ENCODE measurements at places on chromosomes 2 and 18.
A peak's percentile ranks its signal among the peaks of the same experiment; 100 is the strongest.

- DNase-seq: peak; percentile 19
Measured at GRCh38 chr2:234587341-234588053, 90.6 kb upstream of the ARL4C start.

- DNase-seq: no peak
Measured at GRCh38 chr18:24913507-24914170, 438.3 kb downstream of the ZNF521 start.

DNA sequence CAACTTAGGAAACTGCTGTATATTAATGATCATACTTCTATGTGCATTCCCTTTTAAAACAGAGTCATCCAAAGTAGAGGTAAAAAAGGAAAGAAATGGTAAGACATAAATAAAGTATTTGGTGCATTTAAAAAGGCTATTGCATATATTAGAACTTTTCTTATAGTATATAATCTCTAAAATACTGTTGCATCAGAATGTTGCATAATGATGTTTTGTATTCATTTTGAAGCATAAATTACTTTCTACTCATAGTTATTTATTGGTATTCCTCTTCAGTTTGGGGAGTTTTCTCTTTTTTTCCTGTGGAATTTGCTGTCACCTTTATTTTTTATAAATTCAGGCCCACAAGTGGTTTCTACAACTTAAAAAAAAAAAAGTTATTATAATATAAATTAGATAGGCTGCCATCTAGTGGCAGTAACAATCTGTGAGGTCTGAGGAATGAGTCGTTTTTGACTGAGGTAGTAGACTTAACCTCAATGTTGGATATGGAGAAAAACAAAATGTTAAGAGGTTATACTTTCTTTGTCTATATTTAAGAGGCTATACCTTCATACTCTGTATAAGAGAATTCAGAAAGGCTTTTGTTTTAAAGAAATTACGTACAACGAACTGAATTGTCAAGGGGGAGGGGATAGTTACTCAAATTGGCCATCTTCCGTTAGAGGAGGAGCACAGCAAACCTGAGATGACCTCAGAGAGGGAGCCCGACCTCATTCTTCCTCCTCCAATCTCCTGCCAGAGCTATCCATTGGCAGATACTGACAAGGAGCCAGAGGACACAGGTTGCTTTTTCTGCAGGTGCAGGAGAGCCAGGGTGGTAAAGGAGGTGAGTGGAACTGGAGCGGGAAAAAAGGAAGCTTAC is 23.8 kb downstream of the ANKAR start:
- DNase-seq: no peak

- no peak for DNase-seq
Measured at GRCh38 chr2:162704496-162704895, 134.1 kb downstream of the KCNH7 start.

DNA sequence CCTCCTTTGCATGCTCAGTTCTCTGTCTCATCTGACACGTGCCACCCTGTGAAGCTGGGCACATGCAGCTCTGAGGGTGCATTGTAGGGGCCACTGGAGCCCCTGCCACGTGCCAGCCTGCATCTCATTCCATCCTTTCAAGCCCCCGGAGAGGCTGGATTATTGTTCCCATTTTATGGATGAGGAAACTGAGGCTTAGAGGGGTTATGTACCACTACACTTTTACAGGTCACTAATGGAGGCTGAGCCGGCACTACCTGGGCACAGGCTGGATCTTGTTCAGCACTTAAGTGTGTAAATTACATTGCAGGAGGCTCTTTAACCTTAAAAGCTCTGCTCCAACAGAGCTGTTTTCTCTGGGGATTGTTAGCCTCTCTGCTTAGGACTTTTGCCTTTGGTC is 47.5 kb downstream of the KCNIP3 start:
- no peak for DNase-seq

DNA sequence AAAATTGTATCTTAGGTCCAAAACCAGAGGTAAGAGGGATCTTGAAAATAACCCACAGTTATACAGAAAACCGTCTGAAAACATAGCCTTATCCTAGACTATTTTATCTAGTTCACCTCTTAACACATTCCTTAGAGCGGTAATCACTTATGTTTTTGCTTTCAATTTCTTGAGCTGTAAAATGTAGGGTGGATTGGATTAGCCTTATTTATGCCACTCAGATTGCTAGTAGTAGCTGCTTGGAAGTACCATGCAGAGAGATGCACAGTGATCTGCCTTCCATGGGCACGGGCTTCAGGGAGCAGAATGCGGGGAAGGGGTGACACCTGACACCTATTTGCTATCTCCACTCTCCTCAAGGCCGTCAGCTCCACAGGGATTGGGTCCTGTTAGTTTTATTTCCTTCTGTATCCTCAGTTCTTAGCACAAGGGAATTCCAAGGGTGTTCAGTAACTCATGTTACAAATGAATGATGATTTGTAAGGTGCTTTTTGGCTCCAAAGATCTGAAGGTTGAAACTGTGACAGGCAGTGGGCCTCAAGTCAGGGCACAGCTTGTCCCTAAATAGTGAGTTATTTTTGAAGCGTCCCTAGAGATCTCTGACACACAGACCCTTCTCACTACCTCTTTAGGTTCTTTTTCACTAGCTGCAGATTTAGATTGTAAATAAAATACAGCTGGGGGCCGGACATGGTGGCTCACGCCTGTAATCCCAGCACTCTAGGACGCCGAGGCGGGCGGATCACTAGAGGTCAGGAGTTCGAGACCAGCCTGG is 64.0 kb upstream of the PMAIP1 start:
- peak; percentile 46 for DNase-seq

GRCh38 chr2:150480241-150480640 is 7.2 kb downstream of the RND3 start:
- no peak for DNase-seq

GRCh38 chr2:15892151-15892880 is 48.0 kb upstream of the MYCN start:
- no peak for DNase-seq

DNA sequence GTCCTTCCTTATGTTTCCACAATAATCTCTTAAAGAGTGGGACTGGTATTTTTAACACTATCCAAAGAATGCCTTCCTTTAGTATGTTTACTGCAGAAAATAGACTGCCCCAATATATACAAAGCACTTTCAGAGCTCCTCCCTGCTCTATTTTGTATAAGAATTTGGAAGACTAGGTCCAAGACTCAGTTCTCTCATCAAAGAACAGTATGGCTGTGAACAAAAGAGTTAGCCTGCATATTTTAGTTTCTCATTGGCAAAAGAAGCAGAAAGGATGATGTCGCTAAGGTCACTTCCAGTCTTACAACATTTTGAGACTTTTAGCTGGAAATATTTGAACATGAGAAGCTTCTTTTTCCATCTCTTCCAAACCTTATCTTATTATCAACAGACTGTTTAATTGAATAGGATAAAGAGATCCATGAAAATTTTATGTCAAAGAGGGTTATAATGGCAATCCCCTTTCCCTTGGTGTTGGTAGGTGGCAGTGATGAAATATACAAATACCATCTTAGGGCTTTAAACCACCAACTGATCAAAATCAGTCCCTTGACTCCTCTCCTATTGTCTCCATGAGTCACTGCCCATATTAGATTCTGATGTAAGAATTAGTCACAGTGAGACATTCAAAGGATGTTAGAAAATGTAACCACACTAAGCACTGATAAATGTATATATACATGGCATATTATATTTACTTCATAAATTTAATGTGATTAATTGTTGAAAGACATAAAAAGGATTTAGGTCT is 266.9 kb upstream of the DSEL start:
- DNase-seq: no peak

DNA sequence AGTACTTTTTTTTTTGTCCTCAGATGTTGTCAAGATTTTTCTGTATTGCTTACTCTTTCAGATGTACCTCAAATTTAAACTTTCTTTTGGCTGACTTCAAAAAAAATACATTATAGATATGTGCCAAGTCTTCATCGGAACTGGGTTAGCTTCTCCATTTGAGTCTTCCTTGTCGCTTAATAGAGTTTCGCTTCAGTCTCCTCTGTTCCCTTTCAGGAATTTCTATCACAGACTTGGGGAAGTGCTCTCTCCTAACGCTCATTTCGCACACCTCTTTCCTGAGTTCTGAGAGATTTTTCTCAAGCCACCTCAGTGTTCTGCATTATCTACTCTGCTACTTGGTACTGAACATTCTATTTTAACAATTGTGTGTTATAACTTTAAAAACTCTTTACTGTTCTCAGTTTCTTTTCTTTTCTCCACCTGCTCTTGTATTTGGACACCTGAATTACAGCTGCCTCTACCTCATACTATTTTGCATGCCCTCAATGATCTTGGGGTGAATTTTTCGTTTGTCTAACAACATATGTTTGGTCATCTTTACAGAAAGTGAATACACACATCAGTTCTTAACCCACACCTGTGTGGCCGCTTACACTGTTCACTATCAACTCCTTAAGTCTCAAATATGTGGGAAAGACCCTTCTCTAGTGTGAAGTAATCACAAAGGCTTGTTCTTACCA is 16.5 kb downstream of the PTPN2 start:
- DNase-seq: no peak

DNA sequence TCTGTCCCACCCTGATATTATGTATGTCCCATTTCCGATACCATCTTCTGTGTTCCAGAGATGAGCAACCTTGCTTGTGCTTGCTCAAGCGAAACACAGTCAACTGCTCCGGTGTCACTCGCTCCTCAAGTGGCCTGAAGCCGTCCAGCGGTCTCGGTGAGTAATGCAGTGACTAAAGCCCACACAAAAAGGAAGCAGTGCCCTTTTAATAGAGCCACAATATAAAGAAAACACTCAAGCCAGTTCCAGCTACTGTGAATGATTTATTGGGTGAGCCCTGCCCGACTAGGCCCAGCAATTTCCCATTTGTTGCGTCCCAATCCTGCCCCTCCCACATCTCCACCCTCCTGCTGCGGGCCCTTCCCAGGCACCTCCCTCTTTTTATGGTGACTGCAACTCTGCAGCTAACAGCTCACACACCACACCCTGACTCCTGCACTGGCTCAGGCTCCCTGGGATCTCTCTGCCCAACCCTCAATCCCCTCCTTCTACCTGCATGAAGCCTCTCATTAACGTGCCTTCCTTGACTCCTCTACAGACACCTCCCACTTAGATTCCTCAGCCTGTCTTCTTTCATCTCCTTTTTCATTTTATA is 44.2 kb upstream of the DSC1 start:
- no peak for DNase-seq

DNA sequence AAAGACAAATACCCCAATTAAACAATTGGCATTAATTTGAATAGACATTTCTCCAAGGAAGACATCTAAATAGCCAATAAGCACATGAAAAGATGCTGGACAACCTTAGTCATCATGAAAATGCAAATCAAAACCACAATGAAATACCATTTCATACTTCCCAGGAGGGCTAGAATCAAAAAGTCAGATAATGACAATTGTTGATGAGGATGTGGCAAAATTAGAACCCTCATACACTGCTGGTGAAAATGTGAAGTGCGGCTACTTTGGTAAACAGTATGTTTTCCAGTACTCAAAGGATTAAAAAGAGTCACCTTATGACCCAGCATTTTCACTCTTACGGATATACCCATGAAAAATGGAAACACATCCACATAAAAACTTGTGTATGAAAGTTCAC is 91.6 kb downstream of the FIGN start:
- no peak for DNase-seq

DNA sequence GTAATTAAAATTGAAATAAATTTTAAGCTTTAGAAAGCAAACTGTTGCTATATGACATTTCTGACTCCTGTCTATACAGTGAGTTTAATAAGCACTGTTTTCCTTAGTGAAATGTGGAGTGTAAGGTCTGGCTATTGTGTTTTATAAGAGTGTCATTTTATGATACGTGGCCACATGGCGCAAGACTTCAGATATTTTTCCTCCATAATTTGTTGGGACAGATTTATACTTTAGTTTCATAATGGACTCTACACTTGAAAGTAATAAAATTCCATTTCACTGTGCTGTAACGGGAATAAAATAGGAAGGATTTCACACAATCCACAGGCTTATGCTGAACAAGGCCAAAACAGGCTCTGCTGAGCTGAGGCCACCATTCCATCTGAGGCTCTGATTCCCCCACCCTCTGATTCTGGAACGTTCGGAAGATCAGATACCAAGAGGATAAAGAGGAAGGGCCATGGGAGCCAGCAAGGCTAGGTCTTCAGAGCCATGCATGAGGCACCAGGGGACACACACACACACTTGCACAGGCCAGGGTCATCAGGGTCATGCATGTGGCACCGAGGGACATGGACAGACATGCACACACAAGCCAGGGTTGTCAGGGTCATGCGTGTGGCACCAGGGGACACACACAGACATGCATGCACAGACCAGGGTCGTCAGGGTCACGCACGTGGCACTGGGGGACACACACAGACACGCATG is 35.6 kb downstream of the HDAC4 start:
- DNase-seq: no peak

DNA sequence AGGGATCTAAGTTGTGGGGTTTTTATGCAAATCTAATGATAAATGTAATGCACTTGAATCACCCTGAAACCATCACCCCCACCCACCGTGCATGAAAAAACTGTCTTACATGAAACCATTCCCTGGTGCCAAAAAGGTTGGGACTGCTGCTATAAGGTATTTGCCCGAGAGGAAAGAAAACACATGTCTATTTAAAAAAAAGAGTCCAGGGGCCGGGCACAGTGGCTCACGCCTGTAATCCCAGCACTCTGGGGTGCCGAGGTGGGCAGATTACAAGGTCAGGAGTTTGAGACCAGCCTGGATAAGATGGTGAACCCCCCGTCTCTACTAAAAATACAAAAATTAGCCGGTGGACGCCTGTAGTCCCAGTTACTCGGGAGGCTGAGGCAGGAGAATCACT is 1372.8 kb upstream of the CDH2 start:
- DNase-seq: no peak

DNA sequence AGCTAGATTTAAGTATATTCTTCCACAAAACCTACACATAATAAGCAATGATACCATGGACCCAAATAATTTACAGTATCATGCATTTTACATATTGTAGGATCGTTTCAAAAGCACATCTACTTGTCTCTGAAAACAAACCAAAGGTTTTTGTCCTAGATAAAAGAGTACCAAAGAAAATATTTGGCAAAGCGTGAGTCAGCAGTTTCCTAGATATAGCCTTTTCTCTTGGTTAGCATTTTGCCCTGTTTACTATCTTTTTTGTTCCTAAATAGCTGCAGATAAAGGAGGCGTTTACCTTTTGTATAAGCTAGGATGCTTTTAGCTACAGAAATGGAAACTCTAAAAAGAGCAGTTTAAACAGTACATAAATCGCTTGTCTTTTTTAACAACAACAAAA is 305.8 kb upstream of the GULP1 start:
- DNase-seq: no peak

GRCh38 chr2:152386266-152386665 is 51.3 kb downstream of the FMNL2 start:
- no peak for DNase-seq

GRCh38 chr18:38747153-38747552 is 1181.6 kb upstream of the CELF4 start:
- no peak for DNase-seq

GRCh38 chr2:230060672-230061293 is 7.9 kb downstream of the SLC16A14 start:
- no peak for DNase-seq

- no peak for DNase-seq
Measured at GRCh38 chr2:138956116-138956515, 175.9 kb upstream of the NXPH2 start.

DNA sequence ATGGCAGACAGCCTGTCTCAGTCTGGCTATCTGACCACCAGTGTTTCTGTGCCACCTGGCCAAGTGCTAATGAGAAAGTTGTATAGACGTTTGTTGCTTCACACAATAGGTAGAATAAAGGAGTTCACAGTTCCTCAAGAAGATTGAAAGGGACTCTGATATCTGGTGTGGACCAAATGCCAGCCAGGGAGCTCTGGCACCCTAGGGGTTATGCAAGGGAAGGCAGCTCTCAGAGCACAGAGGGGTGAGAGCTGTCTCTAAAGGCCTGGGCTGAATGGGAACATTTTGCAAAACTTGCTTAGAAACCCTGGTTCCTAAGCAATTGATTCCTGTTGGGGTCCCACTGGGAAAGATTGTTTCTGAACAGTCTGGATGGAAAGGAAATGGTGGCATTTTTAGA is 553.8 kb downstream of the EPHA4 start:
- no peak for DNase-seq

Data from NCI-H2107 (cell line).